ENCODE measurements at places on chromosomes 16 and 17.
A peak's percentile ranks its signal among the peaks of the same experiment; 100 is the strongest.

GRCh38 chr16:28538733-28539596, at the start of gene NUPR1:
NUPR1 (minus strand) TSS chr16:28538974; CDS start chr16:28538907, 67 bp downstream.
- DNase-seq: peak; percentile 72

DNA sequence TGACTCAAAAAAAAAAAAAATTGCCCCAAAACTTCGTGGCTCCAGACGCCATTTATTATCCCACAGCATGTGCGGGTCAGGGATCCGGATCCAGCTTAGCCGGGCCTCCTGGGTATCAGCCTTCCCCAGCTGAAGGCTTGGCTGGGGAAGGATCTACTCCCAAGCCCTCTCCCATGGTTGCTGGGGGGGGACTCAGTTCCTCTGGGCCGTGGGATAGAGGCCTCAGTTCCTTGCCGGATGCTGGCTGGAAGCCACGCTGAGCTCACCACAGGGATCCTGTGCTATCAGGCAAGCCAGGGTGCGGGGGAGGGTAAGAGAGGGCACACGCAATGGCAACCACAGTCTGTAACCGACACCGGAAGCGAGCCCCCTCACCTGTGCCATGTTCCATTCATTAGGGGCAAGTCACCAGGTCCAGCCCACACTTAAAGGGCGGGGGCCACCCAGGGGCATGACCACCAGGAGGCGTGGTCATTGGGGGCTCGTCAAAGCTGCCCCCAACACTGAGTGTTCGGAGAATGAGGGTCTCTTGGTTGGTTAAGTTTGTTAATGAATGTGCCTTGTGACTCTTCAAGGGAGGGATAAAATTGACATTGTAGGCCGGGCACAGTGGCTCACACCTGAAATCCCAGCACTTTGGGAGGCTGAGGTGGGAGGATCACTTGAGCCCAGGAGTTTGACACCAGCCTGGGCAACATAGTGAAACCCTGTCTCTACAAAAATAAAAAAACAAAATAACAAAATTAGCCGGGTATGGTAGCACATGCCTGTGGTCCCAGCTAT, 210.0 kb upstream of the GSE1 start:
- DNase-seq: peak; percentile 81

DNA sequence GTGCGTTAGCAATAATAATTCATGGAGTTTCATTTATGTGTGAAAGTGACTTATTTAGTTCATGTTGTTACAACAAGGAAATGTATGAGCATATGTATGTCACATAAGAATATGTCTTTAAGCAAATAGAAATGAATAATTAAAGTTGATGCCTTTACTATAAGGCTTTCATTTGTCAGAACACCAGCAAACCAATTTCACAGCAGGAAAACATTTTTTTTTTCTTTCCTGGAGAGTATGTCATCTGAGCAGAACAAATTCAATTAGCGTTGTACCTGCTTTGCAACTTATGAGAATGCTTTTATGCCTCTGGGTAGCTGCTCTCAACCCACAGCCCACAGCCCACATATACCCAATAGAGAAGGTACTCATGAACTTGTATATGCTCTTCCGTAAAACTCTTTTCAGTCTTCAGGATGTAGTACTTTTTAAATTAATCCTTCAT, 26.3 kb upstream of the APOH start:
- DNase-seq: no peak

DNA sequence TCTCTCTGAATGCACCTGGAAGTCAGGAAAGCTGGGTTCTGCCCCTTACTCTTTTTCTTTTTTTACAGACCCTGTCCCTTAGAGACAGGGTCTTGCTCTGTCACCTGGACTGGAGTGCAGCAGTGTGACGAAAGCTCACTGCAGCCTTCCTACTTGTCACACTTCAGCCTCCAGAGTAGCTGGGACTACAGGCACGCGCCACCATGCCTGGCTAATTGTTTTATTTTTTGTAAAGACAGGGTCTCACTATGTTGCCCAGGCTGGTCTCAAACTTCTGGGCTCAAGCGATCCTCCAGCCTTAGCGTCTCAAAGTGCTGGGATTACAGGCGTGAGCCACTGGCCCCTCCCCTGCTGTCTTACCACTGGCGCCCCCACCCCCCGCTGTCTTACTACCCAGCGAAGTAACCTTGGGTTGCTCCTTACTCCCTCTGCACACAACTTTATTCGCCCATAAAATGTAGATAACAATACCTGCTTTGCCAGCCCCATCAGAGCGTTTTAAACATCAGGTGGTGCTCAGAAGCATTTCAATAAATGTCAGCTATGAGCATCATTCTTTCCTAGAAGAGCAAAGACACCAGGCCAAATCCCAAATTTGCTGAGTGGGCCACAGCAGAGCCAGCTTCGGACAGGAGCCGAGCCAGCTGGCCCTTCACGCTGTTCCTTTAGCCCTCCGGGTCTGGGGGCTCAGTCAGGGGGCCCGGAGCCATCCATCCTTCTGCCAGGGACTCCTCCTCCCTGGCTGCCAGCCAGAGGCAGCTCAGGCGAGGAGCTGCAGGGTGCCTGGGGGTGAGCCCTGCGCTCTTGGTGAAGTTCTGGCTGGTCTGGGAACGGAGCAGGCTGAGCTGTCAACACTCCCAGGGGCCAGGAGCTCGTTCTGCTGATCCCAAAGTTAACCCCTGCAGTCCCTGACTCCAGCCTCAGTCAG, 24.4 kb downstream of the SRL start:
- DNase-seq: no peak

GRCh38 chr16:88977018-88977811, at the start of gene CBFA2T3:
CBFA2T3 (minus strand) TSS chr16:88977207; CDS start chr16:88976807, 400 bp downstream.
- no peak for DNase-seq

GRCh38 chr17:66301367-66301863, 998 bp upstream of the PRKCA start:
- no peak for DNase-seq

DNA sequence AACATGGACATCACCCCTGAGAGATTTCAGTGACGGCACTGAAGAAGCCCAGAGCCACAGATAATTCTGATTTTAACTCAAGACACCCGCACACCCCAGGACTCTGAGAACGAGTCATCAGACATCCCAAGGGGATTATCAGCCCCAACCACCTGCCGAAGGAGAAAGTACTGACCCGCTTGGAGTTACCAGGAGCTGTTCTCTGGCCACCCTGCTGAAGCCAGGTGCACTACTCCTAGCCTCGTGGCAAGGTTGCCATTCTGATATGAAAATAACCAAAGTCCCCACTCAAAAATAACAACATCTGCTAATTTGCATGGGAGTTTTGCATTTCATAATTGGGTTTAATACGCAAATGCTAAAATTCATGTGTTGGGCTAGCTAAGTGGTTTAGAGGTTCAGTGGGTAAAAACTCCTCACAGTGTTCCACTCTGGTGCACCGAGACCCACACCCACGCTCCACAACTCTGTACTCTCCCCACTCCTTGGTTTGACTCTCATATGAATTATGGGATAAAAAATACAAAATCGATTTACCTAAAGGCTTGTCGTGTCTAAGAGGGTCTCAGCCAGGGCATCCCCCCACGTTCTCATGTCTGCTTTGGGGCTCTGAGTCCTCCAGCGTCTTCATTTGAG, 143.0 kb upstream of the NOL11 start:
- no peak for DNase-seq

GRCh38 chr16:705431-706188, at the start of gene FBXL16:
FBXL16 (minus strand) TSS chr16:705801; CDS start chr16:697405, 8,396 bp downstream.
- no peak for DNase-seq

DNA sequence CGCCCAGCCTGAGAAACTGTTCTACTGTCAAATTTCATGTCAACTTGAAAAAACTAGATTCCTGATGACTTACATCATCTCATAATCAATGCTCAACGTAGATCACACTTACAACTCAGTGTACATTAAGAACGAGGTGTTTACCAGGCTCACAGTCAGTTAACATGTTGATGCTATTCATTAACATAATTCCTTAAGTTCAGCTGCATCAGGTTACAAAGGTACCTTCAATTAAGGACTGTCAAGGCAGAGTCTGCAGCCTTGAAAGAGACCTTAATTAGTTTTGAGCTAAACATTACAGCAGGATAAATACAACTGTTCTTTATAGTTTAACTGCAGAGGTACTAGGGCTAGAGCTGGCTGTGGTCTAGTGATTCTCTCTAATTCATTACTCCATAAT, 1.9 kb downstream of the GNA13 start:
- no peak for DNase-seq

GRCh38 chr17:2054512-2055291, at the start of gene HIC1:
HIC1 (plus strand) TSS chr17:2055103; CDS start chr17:2056691, 1,588 bp downstream.
- no peak for DNase-seq

DNA sequence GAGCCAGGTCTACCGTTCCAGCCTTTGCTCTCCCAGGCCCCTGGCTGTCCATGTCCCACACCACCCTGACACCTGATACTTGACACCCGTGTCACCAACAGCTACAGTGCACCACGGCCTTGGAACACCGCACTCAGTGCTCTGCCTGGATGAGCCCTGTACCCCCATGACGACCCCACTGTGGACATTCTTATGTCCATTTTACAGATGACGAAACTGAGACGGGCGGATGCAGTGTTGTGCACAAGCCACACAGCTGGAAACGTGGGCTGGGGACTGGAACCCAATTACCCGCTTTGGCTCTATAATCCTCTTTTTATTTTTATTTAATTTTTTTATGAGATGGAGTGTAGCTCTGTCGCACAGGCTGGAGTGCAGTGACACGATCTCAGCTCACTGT, 83.6 kb upstream of the CBX4 start:
- no peak for DNase-seq

- no peak for DNase-seq
Observed at GRCh38 chr16:85250609-85251223, 138.4 kb upstream of the CIBAR2 start.

- DNase-seq: no peak
Observed at GRCh38 chr16:13958474-13958873, 38.5 kb downstream of the ERCC4 start.

- no peak for DNase-seq
Observed at GRCh38 chr16:89742948-89743347, 21.6 kb downstream of the ZNF276 start.

GRCh38 chr17:48478224-48479013, 48.4 kb upstream of the SKAP1 start:
- no peak for DNase-seq

- DNase-seq: no peak
Observed at GRCh38 chr17:9456330-9456729, 119.3 kb downstream of the STX8 start.

DNA sequence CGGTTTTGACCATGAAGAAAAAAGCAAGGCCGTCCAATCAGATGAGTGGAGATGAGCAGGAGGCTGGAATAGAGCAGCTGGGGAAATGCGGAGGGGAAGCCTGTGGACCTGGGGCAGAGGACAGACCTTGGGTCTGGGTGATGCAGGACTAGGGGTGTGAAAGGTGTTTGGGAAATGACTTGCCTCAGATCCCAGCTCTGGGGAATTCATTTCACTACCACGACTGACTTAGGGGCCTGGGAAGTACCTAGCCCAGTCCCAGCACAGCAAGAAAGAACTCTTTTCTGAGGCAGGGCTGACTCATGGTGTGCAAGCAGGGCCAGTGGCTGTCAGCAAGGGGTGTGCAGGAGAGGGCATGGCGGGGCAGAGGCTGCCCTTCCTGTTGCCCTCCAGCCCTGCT, 14.8 kb downstream of the DNAI2 start:
- DNase-seq: no peak

GRCh38 chr17:75454193-75454592, 2.2 kb upstream of the TMEM94 start:
- DNase-seq: no peak

- no peak for DNase-seq
Observed at GRCh38 chr16:69787883-69788282, 25.8 kb downstream of the WWP2 start.

DNA sequence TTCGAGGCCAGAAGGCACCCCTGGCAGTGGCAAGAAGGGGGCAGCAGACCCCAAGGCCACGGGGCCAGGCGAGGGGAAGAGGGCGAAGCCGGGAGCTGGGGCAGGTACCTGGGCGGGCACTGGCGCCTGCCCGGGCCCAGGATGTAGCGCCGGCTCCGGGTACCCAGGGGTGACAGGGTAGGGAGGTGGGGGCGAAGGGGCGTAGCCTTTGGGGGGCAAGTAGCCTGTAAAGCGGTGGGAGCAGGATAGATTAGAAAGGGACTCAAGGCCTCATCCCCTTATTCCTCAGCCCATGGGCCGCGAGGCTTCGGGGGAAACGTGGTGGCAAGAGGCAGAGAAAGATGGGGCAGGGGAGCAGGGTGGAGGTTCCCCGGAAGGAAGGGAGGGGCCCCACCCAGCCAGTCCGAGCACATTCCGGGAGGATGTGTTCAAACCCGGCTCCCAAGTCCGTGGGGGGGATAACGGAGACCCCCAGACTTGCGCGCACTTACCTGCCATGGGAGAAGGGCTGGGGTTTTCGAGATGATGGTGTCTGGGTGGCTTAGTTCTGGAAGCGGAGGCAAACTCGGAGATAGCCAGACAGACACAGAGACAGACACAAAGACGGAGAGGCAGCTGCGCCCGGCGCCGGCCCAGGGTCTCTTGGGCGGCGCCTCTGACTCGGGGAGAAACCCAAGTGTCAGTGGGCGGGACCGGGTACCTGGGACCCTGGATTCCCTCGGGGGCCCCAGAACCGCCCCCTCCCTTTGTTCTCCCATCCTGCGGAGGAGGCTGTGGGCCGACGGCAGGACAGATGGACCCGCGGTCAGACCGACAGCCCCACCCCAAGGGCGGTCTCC, 493 bp downstream of the PLSCR3 start:
- DNase-seq: no peak

GRCh38 chr17:39971076-39971603, 8.3 kb downstream of the GSDMA start:
- DNase-seq: no peak

DNA sequence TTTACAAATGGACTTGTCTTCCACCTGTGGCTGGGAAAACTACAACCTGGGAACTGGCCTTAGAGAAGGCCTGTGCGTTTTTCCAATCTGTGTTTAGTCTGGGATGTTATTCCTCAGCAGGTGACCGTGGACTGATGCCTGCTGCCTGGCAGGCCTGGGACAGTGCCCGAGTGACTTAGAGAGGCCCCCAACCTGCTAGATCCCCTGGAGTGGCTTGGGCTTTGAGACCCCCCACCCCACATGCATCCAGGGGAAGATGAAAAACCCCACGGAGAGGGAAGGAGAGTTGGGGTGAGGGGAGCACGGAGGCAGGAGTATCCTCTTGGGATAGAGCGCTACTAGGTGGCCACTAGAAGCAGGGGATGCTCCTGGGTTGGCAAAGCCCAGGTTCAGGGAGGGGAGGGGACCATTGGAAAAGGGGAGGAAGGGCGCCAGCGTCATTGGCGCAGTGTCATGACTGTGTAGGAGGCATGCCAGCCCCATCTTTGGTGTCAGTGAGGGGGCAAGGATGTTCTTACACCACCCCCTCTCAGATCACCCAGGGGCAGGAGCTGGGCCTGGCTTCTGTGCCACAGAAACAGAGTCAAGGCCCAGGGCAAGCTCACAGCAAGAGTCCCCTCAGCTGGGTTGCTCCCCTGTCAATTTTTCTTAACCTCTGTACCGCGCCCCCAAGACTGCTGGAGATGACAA, 54.1 kb downstream of the MEAK7 start:
- DNase-seq: no peak

All from brain microvascular endothelial cell (primary cell).